ENCODE measurements at places on chromosomes 2 and 18.

DNA sequence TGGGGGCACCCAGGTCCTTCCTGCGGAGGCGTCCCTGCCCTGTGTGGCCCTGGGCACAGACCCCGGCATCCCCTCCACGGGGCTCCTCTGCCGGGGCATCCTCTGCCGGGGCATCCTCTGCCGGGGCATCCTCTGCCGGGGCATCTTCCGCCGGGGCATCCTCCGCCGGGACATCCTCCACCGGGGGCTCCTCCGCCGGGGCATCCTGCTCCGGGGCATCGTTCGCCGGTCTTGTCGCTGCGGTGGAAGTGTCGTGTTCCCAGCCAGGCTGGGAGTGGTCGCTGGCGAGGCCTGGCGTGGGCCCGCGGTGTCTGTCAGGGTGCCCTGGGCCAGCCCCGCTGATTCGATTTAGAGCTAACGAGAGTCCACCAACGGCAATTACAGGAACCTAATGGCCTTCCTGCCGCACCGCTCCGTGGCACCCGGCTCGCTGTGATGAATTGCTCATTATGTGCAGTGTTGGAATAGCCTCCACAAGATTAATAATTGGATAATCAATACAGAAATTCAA is 115.1 kb downstream of the NFATC1 start:
- no peak for DNase-seq

GRCh38 chr2:25397777-25398176 is 56.1 kb upstream of the DNMT3A start:
- DNase-seq, result no peak

- no peak for DNase-seq
Observed at GRCh38 chr2:9092383-9093282, 89.1 kb upstream of the MBOAT2 start.

DNA sequence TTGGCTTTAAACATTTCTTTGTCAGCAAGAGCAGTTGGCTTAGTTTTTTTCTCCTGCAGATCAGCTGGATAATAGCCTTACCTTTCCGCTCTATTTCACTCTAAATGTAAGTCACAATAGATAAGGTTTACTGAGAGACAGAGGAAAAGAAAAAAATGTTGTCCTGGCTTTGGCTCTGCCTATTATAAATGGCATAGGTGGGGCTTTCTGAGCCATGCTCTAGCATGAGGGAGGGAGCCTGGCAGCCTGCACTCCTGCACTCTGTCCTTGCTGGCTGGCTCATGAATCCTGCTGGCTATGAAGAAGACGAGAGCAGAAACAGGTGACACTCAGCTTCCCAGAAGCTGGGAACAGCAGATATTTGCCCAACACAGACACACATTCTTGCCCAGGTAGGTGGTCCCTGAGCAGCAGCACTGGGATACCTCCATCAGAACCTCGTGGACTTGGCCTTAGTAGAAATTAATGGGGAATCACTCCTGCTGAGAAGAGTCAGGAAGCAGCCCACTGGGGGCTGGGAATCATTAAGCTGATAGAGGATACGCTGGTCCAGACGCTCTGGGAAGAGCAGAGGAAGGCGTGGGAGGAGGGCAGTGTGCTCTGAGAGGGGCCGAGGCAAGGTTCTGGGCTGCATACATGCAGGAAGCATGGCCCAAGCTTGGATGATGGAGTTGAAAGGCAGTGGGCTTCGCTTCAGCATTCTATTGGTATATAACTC is 514.4 kb upstream of the HS6ST1 start:
- DNase-seq, result no peak
